ENCODE measurements at places on chromosomes 1 and 21.

DNA sequence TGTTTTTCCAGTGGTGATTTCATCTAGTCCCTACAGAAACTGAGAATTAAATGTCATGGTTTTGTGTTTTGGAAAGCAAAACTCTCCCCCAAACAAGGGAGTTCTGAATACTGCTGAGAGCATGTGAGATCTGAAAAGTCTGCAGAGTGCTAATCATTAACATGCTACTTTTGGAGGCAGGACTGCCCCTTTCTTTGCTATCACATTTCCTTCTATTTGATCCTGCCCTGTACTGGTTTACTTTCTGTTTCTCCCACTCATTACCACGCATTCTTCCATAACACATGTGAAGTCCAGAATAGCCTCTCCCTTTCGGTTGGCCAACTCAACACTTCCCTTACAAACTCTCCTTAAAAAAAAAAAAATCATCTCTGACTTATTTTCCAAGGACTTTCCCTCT, 63.6 kb downstream of the GADD45A start:
- DNase-seq, result no peak

DNA sequence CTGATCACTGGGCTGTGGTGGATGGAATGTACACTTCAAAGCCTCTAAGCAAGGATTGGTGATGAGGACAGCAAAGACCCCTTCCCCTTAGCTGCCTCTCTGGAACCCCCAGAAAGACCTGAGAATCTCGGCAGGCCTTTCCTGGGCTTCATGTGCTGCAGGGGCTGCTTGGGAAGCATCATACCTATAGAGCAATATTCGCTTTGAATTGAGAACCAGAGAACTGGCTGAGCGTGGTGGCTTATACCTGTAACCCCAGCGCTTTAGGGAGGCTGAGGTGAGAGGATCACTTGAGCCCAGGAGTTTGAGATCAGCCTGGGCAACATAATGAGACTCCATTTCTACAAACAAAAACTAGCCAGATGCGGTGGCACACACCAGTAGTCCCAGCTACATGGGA, 22.0 kb downstream of the CSF1 start:
- DNase-seq, result no peak

DNA sequence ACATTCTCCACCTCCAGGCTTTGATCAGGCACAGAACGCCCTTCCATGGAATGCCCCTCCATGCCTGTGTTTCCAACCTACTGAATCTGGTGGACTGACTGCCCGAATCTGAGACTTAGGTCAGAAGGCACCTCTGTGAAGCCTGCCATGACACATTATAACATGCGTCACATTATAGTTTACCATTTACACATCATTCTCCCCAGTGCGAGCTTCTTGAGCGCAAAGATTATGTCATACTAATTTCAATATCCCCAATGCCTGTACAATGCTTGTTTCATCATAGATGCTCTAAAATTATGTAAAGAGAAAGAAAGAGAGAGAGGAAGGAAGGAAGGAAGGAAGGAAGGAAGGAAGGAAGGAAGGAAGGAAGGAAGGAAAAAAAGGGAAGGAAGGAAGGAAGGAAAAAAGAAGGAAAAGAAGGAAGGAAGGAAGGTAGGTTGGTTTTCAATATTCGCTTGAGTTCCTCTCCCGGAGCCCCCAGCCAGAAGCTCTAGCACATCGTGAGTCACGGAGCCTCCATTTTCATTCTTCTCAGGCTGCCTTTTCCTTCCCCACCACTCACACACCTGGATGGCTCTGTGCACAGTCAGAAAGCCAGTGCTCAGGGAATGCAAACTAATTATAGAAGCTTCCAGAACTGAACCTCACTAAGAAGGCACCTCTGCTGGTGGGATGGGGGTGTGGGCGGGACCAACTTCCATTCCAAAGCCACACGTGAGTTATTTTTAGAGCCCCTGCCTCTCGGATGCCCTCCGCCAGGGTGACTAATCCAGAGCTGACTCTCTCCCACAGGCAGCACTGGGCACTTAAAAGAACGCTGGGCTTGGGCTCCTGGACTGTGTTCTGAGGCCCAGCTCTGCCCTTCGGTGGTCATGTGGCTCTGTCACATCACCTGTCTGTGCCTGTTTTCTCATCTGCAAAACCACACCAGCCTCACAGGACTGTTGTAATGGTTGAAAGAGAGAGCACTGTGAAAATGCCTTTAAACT, 27.4 kb downstream of the LAMB3 start:
- DNase-seq, result no peak

DNA sequence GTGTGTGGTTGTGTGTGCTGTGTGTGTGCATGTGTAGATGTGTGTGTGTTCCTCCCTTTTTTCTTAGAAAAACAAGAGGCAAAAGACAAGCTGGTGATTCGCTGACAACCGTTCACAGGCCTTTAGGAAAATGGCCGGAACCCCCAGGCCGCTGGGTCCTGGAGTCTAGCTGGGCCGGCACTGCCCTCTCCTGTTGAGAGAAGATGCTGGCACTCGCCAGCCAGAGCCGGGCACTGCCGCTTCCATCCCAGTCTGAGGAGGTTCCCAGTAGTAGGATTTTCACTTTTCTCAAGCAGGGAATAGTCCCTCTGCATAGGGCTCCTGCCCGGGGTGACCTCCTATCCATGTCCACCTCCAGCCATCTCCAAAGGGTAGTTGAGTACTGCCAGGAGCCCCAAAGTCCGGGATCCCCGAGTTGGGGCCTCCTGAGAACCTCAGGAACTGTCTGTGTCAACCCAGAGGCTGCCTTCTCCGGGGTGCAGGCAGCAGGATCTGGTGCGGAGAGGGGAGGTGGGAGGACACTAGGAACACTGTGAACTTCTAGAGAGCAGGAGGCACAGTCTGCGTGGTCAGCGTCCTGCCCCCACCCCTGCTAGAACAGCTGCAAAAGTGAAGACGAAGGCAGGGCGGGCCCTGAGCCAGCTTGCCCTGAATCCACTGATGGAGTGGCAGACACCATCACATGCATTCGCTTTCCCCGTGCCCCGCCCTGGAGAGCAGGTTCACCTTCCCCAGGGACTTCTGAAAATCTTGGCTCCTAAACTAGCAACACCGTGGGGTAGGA, 44.1 kb upstream of the ARHGEF16 start:
- DNase-seq, result peak; percentile 59

DNA sequence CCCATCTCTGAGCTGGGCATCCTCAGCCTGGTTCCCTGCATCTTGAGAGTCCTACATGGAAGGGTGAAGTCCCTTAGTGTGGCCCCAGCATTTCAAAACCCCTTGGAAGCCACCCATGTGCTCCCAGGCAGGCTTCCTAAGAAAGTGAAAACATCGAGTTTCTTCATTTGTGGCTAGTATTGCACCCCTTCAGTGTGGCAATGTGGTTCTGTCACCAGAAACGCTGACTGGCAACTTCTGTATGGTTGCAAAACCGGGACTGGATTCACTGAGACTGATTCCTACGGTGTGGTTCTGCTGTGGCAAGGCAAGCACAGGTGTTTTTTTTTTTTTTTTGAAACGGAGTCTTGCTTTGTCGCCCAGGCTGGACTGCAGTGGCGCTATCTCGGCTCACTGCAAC, 9.0 kb upstream of the IFNGR2 start:
- no peak for DNase-seq

DNA sequence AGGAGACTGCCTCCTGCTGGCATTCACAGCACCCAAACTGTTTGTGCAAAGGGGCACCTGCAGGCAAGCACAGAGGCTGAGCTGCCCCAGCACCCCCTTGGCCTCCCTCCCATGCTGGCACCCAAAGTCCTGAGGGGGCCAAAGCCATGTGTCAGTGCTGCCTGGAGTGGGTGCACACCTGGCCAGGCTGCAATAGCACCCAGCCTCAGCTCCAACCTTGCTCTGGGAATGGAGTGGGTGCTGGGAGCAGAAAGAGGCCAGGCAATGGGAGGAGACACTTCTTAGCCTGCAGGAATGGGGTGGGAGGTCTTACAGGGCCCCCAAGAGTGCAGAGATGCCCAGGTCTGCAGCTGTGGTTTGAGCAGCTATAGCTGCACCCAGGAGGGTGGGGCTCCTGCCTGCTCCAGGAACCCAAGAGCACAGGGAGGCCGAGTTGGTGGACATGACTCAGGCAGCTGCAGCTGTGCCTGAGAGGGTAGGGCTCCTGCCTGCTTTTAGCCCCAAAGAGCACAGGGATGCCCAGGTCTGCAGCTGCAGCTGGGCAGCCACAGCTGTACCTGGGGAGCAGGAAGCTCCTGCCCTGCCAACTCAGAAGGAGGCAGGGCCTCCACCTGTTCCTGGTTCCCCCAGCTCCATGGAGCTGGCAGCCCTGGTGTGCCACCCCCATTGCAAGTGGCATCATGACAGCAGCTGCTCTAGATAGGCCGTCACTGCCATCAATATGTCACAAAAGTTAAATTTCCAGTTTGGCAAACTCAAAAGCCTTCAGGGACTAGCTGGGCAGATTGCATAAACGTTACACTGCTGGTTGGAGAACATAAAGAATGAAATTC, 5.3 kb upstream of the CHD1L start:
- no peak for DNase-seq

DNA sequence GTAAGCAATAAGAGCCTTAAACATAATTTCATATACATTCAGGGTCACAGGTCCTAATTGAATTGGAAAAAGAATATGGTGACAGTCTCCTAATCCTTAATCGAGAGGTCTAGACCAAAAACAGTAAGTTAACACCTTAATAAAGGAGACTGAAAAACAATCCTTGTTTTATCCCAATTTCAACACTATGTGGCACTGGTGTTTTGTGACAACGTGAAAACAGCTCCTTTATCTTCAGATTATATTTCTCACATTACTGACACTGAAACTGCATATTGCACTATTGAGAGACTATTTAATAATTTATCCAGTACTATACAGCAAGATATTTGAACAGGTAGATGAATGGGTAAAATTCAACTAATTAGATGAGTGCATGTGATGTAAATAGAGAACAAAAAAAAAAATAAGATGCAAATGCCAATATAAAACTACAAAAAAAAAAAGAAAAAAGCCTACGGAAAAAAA, 34.1 kb downstream of the TP53BP2 start:
- no peak for DNase-seq

DNA sequence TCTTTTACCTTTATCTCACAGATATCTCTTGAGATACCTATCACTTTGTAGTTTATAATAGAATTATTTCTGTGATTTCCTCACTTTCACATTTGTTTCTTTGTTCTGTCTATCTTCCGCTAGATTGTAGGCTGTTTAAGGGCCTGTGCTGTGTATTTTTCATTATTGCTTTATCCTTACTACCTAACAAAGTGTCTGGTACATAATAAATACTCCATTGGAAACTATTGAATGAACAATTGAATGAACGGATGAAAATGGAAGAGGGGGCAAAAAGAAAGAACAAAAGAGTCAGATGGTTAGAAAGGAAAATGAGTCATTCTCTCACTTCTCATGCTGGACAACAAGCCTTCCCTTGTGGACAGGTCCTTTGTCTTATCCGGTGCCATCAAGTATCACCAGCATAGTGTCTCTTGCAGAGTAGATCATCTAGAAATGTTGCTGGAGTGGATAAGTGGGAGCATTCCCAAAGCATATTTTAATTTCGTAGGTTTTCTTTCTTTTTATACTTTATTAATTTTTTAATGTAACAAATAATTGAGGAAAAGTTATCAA, 159.8 kb downstream of the NEK7 start:
- peak; percentile 7 for DNase-seq

DNA sequence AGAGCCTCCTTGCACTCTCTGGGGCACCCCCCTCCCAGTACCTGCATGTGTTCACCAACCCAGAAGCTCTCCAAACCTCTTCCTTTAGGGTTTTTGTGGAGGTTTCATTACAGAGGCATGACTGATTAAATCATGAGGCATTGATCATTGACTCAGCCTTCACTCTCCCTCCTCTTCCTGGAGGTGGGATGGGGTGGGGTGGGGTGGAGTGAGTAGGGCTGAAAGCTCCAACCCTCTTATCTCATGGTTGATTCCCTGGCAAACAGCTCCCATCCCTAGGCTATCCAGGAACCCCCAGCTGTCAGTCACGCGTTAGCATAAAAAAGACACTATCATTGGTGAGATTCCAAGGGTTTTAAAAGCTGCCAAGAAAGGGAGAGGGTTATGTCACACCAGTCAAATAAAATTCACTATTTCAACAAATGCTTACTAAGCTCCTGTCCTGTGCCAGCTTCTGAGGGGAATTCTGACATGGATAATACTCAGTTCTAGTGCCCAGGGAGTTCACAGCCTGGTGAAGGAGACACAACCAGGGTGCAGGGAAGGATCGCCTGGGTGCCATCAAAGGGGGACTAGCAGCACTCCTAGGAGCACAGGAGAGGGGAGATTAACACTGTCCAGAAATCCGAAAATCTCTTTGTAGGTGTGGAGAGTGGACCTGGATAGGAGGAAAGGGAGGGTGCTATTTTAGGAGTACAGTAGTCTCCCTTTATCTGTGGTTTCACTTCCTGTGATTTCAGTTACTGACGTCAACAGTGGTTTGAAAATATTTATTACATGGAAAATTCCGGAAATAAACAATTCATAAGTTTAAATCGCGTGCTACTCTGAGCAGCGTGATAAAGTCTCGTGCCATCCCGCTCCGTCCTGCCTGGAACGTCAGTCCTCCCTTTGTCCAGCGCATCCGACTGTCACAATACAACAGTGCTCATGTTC, 6.8 kb upstream of the IL24 start:
- no peak for DNase-seq

GRCh38 chr1:155009221-155009711, 6.7 kb downstream of the ZBTB7B start:
- DNase-seq, result no peak

Measured in putamen (tissue), 1 donor.